ENCODE measurements at places on chromosomes 7 and 10.

DNA sequence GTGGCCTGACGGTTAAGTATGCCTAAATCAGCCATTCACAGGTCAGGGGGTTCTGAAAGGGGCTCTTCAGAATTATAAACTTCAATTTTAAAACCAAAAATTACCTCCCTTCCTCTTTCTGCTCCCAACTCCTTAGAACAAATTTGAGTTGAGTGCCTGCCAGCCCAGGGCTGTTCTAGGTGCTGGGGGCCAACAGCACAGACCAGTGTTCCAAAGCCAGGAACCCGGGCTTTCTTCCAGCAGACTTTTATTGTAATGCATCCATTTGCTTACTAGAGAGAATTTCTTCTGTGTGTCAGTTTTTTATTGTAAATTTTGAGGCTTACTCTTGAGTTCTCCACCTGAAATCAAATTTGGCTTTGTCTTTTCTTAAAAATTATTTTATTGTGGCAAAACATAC lies 238.5 kb downstream of the CACNB2 start:
- DNase-seq, result no peak

GRCh38 chr7:73730485-73730884 lies 8.1 kb downstream of the ABHD11 start:
- DNase-seq, result no peak

DNA sequence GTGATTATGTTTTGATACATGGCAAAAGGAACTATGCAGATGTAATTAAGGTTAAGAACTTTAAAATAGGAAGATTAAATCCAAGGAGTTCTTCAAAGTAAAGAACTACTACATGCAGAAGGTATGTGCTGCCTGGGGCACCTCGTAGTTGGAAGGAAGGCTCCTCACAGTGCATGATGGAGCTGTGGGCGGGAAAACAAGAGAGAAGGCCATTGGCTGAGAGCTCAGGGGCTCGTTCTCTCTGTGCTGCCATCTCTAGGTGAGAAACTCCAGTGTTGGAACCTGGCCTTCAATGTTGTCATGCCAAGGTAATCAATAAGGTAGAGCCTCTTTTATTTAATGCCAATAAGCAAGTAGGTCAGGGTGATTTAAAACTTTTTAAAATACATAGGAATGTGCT lies 391.4 kb upstream of the ETV1 start:
- DNase-seq, result no peak

- DNase-seq, result no peak
Measured at GRCh38 chr7:92763636-92764423, 72.5 kb downstream of the CDK6 start.

- no peak for DNase-seq
Measured at GRCh38 chr7:69906283-69906995, 308.2 kb downstream of the AUTS2 start.

DNA sequence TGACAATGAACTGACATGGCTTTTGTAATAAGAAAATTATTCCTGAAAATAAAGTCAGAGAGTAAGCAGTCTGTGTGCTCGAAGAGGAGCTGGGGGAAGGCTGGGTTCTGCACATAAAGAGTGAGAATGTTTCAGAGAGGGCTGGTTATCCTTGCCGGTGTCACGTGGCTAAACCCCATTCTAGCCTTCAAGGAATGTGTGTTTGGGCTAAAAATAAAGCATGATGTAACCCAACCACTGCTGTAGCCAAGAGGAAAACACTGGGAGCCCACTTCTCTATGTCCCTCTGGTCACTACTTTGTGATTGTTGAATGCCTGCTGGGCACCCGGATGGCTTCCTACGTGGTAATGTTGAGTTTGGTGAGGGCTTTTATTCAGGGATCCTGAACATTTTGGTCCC lies 23.5 kb downstream of the WDFY4 start:
- DNase-seq, result no peak

GRCh38 chr7:15046861-15047260 lies 144.3 kb upstream of the DGKB start:
- no peak for DNase-seq

GRCh38 chr10:132443983-132444876 lies 47.2 kb downstream of the PWWP2B start:
- no peak for DNase-seq

DNA sequence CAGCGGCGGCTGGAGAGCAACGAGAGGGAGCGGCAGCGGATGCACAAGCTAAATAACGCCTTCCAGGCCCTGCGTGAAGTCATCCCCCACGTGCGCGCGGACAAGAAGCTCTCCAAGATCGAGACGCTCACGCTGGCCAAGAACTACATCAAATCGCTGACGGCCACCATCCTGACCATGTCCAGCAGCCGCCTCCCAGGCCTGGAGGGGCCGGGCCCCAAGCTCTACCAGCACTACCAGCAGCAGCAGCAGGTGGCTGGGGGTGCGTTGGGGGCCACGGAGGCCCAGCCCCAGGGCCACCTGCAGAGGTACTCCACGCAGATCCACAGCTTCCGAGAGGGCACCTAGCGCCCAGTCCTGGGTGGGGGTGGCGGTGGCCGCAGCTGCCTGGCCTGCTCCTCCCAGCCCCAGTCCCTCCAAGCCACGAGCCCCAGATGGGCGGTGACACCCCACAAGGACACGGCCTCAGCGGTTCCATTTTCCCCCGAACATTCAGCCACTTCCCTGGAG lies 1.3 kb downstream of the BHLHA15 start:
- no peak for DNase-seq

DNA sequence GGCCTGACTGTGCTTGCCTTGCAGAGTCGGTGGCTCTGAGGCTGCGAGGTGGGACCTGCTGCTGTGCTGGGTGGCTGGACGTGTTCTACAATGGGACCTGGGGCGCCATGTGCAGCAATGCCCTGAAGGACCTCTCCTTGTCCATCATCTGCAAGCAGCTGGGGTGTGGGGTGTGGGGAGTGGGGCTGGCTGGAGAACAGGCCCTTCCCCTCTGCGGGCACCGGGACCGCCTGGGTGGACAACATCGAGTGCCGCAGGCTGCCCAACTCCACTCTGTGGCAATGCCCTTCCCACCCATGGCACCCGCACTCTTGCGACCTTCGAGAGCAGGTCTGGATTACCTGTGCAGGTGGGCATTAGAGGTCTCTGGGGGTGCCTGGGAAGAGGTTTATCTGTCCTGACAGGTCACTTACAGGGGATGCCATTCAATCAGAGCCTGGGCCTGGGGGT lies 10.9 kb downstream of the SCART1 start:
- DNase-seq, result no peak

DNA sequence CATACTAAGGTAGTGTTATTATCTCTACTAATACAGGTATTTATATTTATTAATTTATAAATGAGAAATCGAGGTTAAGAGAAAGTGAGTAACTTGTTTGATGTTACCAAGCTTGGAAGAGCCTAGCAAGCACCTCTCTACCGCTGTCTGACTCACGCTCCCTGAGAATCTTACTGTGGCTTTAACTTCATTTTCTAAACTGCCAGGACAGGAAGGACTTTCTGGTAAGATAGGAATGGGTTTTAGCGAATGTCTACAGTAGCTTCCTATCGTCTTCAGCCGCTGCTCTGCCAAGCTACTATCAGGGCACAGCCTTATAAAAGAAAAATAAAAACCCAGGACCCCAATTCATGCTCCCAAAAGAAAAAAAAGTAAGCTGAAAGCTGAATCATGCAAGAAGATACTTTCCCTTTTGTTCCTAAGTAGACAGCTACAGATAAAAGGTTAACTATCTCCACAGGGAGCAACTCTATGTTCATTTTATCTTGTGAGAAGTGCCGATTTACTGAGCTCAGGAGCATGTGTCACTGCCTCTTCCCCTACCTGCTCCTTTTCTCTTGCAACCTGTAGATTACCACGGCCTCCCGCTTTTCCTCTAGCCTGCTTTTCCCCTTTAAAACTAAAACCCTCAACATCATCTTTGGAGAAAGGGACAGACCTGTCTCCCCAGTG lies 60.2 kb downstream of the THNSL1 start:
- no peak for DNase-seq

DNA sequence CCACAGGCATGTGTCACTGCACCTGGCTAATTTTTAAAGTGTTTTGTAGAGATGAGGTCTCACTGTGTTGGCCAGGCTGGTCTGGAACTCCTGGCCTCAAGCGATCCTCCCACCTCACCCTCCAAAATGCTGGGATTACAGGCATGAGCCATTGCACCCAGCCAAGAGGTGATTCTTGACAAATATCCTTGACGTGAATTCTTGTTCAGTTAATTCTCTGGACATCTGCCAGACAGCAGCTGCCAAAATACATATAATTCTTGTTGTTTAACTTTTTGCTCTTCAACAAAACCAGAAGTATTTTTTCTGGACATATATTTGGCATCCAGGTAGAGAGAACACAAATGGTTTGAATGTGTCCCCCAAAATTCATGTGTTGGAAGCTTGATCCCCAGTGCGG lies 3.2 kb downstream of the ACADSB start:
- no peak for DNase-seq

DNA sequence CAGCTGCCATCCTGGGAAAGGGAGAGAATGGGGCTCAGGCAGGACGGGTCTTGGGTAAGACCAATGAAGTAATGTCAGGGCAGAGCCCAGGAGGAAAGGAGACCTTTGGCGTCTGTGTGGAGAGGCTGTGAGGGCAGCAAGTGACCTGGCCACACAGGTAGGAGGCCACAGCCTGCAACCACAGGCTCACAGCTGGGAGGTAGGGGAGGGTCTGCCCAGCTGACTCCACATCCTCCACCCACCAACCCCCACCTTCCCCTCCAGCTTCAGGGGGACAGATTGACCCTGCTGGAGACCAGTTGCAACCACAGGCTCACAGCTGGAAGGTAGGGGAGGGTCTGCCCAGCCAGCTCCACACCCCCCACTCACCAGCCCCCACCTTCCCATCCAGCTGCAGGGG lies 262.2 kb upstream of the TCERG1L start:
- DNase-seq, result no peak

DNA sequence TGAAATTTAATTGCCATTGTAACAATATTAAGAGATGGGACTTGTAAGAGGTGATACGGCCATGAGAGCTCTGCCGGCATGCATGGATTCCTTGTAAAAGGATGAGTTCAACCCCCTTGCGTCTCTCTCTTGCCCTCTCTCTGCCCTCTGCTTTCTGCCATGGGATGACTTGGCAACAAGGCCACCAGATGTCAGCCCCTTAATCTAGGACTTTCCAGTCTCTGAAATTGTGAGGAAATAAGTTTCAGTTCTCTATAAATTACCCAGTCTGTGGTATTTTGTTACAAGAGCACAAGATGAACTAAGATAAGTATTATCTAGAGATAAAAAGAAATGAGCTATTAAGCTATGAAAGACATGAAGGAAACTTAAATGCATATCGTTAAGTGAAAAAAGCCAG lies 145.7 kb upstream of the AHR start:
- no peak for DNase-seq

- DNase-seq, result no peak
Measured at GRCh38 chr7:131895541-131896164, 339.2 kb upstream of the PODXL start.

- DNase-seq, result peak; percentile 22
Measured at GRCh38 chr7:51309361-51310130, 7.1 kb downstream of the COBL start.

- DNase-seq, result no peak
Measured at GRCh38 chr10:66218289-66218688, 707.5 kb upstream of the LRRTM3 start.
